NCI-H526 (cell line): ENCODE measurements at places on chromosomes 3 and 15.

- no peak for DNase-seq
Observed at GRCh38 chr3:22485954-22486353, 717.2 kb upstream of the UBE2E2 start.

GRCh38 chr3:37200141-37200540 lies 25.8 kb upstream of the LRRFIP2 start:
- DNase-seq, result no peak

DNA sequence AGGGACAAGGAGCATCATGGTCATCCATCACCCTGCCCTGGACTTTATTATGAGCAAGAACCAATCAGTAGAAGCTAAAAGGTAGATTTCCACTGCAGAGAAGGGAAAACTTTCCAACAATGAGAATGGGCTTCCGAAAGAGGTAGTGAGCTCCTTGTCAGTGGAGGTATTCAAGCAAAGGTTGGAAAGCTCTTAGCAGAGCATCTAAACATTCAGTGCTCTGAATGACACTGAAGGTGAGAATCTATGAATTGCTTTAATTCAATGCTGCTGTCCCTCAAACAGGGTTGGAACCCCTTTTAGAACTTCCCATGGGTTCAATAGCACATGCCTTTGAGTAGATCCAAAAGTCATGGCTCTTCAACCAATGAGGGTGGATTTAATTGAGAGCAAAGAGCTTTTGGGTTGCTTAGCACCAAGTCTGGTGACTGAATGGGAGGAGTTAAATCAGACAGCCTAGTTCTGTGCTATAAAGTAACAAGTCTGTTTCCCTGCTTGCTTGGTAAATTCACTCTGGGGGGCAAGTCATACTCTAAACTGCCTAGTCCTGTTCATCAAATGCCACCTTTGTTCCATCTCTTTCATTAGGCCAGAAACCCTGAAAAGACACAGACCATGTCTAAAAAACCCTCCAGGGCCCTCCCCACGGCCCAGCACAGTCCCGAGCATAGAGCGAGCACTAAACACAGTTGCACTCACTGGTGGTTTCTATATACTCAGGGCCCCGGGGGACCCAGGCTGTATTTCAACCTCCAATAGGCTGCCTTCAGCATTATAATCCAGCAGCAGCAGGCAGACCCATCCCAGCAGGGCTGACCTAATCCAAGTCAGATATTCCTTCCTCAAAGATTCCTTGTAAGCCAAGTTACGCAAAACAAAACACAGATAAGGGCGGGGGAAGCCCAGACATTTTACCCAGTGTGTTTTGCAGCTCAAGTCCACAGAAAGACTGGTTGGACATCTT lies 161.2 kb downstream of the MEGF11 start:
- DNase-seq, result no peak

DNA sequence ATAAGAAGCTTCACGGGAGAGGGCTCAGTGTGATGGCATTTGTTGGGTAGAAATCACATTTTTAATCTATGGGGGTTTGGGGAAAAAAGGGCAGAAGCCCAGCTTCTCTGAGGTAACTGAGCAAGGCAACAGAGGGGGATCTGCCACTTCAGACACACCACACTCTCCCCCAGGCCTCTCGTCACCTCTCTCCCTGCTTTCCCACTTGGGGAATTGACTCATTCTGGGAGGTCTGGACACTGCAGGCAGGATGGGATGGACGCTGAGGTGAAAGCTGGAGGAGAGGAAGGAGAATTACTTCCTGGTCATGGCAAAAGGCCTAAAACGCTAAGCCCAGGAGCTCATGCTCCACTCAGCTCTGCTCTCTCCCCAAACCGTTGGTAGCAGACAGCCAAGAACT lies 33.2 kb downstream of the MYO5C start:
- no peak for DNase-seq

- no peak for DNase-seq
Observed at GRCh38 chr3:60803216-60804173, 447.8 kb downstream of the FHIT start.
